ENCODE measurements at places on chromosomes 16 and 17.

DNA sequence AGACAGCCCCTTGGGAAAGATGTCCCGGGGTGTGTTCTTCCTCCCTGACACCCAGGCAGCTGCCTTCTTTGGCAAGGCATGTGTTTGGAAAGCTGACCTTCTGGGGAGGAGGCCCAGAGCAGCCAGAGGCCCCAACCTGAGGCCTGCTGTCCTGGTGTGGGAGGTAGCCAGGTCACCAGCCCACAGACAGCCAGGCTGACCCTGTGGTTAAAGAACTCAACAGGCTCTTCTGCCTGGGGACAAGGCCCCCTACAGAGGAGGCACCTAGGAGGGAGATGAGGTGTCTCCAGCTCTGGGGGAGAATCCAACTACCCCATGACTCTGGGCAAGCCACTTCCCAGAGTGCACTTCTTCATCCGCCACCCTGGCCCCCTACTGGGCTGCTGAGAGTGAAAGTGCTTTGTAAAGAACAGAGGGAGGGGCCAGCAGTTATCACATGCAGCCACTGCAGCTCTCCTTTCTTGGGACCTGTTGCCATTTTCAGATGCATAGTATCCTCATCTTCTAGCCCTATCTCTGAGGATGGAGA is 13.1 kb upstream of the SREBF1 start:
- no peak for DNase-seq

GRCh38 chr17:36778448-36778847 is 158.8 kb upstream of the LHX1 start:
- no peak for DNase-seq

- DNase-seq: no peak
These were observed 163.5 kb downstream of the RAB11FIP4 start for GRCh38 chr17:31554930-31555329.

GRCh38 chr17:60422162-60422665 is at the start of gene CHCT1:
Gene CHCT1 (plus strand): TSS chr17:60422489. CDS start chr17:60422593, 104 bp downstream.
- DNase-seq: no peak

DNA sequence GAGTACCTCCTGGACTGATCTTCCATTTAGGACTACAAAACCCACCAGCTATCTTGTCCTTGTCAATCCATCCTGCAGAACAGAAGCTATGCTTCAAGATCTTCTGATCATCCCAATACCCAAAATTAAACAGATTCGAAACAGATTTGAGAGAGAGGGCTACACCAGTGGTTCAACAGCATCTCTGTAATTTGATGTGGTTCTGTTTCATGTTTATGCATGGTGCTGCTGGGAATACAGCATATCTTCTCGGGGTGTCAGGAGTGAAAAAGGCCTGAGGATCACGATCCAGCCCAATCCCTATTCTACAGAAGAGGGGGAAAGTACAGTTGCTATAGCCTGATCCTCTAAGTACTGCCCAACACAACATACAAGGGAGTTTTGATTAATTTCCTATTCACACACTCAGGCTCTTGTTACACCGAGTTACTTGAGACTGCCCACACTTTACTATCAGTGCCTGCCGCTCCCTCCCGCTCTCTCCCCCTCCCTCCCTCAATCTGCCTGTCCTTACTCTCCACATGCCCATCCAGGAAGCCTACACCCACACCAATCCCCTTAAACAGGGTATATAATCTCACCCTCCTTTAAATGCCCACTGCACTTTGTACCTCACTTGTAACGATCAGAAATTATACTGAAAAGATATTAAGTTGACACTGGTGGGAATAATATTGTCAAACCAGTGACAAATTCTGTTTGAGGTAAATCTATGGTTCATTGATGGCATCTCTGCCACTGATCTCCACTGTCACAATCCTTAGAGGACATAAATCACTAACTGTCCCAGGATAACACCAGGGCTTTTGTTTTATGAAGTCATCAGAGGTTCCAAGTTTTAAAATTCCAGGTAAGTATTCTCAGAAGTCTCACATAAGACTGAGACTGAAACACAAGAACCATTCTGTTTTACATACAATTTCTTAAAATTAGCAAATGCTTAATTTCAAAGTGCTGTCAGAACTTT is 89.3 kb upstream of the PLEKHM1 start:
- DNase-seq: no peak

Measured in T47D (cell line).